ENCODE measurements at places on chromosomes 2 and 18.

- no peak for DNase-seq
Measured at GRCh38 chr2:240846873-240847595, 21.6 kb upstream of the AGXT start.

DNA sequence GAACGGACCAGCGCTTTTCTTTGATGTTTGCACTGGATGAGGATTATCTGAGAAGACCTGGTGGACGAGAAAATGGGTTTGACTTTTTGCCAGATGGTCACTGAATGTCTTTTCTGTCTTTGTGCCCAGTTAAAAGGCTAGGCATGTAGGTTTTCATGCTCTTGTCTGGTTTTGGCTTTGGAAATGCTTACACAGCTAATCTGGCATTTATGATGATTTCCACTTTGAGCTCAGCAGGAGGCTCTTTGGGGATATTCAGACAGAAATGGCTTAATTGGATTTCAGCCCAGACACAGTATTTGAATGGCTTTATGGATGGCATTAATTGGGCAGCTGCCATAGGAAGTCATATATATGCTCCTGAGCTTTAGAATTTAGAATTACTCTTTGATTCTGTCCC, 59.6 kb downstream of the NCK2 start:
- no peak for DNase-seq

GRCh38 chr2:5695654-5696403, 3.6 kb downstream of the SOX11 start:
- no peak for DNase-seq

- no peak for DNase-seq
Measured at GRCh38 chr2:235747786-235748091, 253.9 kb downstream of the AGAP1 start.

- DNase-seq = no peak
Measured at GRCh38 chr2:241666627-241667400, 19.8 kb downstream of the DTYMK start.

- DNase-seq = no peak
Measured at GRCh38 chr2:198016243-198016642, 211.8 kb downstream of the PLCL1 start.

DNA sequence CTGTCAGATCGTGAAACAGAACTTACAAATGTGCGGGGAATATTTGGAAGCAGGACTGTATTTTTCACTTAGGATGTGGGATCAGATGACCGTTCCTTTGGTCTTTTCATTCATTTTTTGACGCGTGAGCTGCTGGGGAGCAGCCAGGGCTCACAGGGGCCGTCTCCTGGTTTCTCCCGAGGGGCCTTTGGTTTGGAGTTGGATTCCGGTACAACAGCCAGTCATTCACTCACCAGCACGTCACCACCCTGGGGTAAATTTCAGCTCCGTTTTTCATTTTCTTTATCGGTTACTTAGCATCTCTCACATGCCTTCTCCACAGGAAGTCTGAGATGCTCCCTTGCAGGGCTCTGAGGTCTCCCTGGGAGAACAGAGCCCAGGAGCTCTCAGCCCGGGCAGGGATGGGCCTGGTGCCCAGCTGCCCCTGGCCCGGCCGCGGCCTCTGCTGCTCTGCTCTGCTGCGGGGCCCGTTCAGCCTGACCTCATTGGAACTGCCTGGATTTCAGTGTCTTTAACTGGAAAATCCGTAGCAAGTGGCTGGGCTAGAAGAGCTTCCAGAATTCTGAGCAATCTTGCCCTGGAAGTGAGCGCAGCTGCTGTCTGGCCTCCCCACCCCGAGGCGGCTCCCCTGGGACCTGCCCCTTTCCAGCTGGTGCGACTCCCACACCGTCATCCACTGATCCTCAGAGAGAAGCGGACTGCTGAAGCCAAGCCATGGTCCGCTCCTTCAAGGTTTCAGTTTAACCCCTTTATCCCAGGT, 335.6 kb downstream of the EIPR1 start:
- DNase-seq = no peak

Measured in GM20000 (cell line).